Gastrocnemius medialis (tissue), 4 donors: ENCODE measurements at places on chromosomes 2 and 18. TPM values are rescaled to one million over a fixed set of nuclear protein-coding genes. Genes with fewer than 3 reads are reported as not detected.

The FOXI3 gene
- total RNA-seq: not detected

The MTIF2 gene
- 23.0 TPM for total RNA-seq

DNA sequence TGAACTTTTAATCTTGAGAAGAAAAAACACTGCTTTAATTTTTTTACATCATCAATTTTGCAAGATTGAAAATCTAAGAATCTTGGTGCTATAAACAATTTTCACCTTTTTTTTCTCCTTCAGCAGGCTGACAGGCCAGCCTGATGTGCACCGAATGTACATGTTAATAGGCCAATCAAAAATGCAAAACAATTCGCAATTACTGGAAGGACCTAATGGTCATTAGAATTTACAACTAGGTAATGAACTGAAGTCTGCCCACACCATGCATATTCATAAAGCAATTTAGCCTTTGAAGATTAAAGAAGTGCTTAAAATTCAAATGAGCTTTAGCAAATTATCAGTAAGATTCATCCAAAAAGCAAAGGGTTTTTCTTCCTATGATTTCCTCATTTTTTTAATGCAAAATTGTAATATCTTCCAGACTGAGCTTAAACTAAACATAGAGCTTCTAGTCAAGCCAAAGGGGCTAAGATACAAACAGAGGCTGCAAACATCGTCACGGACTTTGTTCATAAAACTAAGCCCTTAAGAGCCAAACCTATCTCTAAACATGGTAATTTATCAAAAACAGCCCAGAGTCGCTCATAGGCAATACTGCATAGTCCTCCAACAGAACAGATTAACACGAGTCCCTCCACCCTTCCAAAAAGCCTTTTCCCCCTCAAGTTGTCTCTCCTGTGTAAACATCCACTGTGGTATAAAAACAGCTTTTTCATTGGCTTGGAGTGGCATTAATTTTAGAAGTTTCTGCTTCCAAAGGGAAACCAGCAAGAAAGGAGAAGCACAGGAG, 18.4 kb downstream of the BCL11A start:
- DNase-seq: no peak

DNA sequence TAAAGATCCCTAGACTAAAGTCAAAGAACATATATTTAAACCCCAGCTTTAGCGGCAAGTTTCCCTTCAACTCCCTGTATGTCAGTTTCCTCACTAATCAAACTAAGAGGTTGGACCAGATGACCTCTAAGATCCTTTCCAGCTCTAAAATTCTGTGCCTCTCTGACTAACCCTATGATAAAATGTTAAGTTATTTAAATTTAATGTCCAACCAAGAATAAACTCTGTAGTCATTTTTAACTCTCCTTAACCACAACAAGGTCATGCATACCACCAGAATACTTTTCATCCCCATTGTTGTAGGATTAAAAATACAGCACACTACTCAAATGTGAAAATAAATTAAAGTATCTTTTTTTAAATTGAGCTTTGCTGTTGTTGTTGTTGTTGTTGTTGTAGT, 5.2 kb upstream of the PDE1A start:
- no peak for DNase-seq

DNA sequence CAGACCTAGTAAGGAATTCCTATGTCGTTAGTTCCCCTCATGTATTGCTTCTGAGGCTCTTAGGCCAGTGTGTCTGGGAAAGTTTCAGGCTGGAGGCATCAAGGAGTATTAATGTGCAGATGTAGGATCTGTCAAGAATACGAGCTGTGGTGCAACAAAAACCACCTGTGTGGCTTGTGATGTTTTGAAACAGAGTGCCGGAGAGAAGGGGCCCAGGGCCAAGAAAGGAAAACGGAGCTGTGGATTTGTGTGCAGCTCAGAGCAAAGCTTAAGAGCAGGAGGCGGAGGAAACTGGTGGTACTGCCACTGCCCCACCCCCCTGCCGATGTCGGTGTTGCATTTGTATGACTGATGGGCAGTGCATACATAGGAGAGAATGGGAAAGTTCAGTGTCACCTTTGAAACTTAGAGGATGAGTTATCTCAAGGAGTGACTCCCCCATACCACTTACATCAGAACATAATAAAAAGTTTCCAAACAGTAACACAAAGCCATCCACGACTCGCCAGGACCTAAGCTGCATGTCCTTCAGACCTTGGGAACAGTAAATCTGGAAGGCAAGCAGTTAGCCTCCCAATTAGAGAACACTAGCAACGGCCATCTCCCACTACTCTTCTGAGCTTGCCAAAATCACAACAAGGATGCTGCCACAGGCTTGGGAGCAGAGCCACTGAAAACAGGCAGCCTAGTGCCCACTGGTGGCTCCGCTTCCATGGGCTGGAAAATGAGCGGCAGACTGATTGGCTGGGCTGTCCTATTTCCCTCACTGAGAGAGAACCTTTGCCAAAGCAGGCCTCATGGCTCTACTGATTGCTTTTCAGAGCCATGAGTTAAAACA, 152.7 kb upstream of the NT5C1B start:
- no peak for DNase-seq

GRCh38 chr2:68238955-68239822, 13.1 kb downstream of the PPP3R1 start:
- no peak for DNase-seq
